Esophagus muscularis mucosa (tissue), 4 donors: ENCODE measurements at places on chromosomes 12 and 14.

DNA sequence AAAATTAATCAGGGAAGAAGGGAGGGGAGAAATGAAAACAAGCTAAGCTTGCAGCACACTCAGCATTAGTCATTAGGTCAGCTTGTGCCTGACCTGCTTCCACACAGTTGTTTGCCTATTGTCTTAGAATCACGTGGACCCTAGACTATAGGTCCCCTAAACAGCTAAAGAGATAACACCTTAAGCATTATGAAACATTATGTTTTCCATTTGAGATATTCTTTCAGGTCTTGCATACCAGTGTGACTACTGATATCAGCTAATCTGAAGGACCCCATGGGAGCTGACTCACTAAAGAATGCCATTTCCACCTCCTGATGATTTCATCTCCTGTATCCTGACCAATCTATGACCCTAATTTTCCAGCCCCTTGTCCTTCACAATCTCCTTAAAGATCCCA, 154.1 kb upstream of the FUT8 start:
- no peak for DNase-seq

DNA sequence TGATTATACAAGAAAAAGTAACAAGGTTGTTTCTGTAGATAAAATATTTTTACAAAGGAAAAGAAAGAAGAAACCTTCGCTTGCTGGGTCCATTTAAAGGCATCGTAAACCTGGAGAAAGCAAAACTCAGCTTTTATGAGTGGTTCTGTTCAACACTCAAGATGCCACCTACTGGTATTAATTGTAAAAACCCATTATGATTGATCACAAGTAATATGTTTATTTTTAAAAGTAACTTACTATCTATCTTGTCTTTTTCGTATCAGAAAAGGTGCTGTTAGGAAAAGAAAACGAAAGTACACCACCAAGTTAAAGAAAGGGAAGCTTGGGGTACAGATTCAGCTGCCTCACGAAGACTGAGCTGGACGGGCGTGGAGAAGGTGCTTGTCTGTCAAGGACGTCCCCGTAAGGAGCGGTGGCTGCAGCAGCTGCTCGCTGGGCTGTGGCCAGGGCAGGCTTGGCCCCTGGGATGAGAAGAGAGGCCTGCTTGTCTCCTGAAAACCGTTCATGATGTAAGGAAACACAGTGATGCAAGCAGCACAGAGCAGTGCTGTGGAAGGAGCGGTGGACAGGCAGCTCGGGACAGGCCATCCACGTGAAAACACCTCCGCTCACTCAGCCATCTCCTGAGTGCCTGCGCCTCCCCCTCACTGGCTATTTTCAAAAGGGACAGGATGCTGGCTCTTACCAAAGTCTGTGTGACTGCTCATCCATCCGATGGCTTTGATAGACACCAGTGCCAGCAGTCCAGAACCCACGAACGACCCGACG, 25.0 kb downstream of the SLC15A4 start:
- no peak for DNase-seq

DNA sequence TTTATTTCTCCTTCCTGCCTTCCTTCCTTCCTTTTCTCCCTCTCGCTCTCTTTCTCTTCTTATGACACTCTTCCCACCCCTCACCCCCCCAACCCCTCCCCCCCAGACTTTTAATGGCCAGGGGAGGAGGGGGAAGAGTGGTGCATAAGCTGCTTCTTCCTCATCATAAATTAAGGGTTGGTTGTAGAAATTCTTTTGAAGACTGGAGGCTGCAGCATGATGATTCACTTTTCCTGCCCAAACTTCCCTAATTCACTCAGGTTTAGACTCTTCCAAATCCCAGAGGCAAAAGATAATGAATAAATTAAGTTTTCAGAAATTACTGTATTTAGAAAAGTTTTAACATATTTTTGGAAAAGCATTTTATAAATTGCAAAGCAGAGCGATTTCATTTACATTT, 58.2 kb downstream of the GRIP1 start:
- no peak for DNase-seq

GRCh38 chr14:71141701-71142374, 234.6 kb downstream of the PCNX1 start:
- DNase-seq: no peak
